Cortex of kidney (tissue), 1 donor: ENCODE measurements at places on chromosomes 12 and 14.

DNA sequence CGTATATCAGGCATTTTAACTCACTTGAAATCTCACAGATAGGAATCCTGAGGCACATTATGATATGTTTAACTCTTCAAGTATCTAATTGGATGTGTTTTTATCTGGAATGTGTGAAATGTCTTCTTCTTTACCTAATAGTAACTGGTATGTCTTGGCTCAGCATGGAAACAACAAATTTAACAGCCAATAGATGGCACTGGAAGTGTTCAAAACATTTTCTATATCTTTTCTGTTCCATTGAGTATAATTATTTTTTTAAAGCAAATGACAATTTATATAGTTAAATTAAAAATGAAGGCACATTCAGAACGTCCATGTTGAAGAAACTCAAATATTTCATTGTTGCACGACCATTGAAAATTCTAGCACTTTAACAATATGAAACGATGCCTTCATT, 164.6 kb upstream of the SLC16A7 start:
- DNase-seq = no peak

- DNase-seq = no peak
These were observed 20.2 kb upstream of the CLEC4D start for GRCh38 chr12:8493084-8493483.

GRCh38 chr14:64878837-64879634, 671 bp downstream of the SPTB start:
- DNase-seq = no peak

- DNase-seq = no peak
These were observed 55.7 kb downstream of the METTL25 start for GRCh38 chr12:82414044-82414443.

GRCh38 chr14:90731487-90731886, 84.7 kb downstream of the TTC7B start:
- DNase-seq = no peak

GRCh38 chr12:94169966-94170689, 21.8 kb downstream of the PLXNC1 start:
- no peak for DNase-seq

DNA sequence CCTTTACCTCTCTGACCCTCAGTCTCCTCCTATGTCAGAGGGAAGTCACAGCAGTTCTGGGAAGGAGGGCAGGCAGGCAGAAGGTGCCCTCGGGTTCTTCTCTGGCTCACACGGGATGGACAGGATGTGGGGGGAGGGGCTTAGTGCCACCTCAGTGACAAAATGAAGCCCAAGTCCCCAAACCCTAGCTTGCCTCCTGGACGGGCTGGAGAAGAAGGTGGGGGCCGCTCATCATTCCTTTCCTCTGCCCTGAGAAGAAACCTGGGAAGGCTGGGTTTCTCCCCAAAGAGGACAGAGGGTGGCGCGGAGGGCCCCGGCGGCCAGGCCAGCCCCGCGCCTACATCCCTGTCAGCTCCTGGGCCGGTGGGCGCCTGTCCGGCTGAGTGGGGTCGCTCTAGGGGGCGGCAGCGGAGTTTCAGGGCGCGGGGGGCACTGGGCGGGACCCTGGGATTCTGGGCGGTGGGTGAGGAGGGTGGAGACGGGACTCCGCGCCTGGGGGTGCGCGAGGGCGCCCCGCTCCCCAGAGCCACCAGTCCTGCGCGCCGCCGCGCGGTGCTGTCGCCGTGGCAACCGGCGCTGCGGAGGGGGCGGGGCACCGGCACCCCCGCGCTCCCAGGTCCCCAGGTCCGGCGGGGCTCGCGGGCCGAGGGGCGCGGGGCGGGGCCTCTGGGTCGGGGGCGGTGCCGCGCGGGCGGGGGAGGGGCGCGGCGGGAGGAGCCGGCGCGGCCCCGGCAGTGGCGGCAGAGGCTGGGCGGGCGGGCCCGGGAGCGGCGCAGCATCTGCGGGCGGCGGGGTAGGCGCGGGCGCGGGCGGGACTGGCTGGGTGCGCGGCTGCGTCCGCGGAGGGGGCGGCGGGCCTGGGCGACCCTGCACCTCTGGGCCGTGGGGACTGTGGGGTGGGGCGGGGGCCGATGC, at the start of gene TMEM121:
TMEM121 (plus strand) TSS at position 723 of the 915 bp plus-strand sequence. CDS start 2,252 bp downstream, outside the sequence.
- no peak for DNase-seq
